ENCODE measurements at places on chromosomes 1 and 21.

DNA sequence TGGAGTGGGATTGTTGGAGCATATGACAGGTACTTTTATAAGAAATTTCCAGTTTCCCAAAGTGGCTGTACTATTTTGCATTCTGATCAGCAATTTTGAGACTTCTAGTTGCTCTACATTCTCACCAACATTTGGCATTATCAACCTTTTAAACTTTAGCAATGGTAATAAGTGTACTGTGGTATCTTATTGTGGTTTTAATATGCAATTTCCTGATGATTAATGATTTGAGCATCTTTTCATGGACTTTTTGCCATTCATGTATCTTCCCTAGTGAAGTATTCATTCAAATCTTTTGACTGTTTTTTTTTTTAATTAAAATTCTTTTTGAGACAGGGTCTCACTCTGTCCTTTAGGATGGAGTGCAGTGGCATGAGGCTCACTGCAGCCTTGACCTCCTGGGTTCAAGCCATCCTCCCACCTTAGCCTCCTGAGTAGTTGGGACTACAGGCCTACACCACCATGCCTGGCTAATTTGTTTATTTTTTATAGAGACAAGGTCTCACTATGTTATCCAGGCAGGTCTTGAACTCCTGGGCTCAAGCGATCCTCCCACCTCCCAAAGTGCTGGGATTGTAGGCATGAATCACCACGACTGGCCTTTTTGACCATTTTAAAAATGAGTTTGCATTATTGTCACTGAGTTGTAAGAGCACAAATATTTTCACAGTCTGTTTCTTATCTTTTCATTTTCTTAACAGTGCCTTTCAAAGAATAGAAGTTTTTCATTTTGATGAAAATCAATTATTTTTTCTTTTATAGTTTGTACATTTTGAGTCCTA, 7.8 kb upstream of the SLC6A9 start:
- DNase-seq: peak; percentile 38

DNA sequence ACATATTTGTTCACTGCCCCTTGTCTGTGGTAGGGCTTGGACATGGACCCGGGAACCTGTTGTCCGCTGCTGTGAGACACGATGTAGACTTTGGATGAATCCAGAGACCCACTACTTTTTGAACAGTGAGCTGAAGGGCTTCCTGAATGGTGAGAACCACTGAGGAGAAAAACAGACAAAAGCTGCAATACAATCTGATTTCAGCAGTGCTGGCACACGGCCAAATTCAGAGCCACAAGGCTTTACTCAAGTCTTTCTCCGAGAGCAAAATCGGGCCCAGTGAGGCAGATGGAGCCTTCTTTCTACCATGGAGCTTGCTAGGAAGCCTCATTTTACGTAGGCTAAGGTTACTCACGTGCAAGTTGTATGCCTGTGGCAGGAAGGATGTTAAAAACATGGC, 197.6 kb downstream of the SIPA1L2 start:
- no peak for DNase-seq

GRCh38 chr1:228465571-228466146, 21.5 kb upstream of the RNF187 start:
- DNase-seq: no peak

DNA sequence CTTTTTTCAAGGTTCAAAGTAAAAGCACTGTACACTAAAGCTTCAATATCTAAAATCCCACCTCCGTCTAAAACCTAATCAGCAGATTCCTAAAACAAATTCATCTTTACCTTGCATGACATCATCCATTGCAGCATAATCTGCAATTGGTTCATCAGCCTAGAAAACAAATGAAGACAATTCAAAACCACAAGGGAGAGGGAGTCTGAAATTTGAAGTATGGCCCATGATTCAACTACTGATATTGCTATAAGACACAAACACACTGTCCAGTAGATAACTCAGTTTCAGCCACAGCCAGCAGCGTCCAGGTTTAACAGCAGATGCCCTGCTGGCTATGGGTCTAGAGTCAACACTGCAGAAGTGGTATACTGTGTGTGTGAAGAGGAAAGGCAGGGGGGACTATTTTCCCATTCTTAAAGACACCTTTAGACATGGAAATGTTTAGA, 17.9 kb upstream of the RAP1GAP start:
- no peak for DNase-seq

GRCh38 chr1:172818841-172819527, 160.1 kb downstream of the FASLG start:
- DNase-seq: no peak

DNA sequence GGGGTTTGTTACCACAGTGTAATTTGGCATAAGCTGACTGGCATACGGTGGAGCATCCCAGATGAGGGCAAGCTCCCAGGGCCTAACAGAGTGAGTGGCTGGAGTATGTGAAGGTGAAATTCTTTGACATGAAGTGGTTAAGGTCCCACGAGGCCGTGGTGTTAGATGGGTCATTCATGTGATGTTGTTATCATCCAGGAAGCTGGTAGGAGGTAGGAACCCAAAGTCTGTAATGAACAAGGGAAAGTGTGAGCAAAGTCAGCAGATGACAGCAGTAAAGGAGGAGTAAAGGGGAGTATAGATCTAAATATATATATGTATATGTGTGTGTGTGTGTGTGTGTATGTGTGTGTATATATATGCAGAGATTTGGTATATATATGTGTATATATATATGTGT, 47.6 kb downstream of the MDM4 start:
- DNase-seq: no peak

- DNase-seq: no peak
These were observed 21.7 kb downstream of the LHX4 start for GRCh38 chr1:180251526-180252305.

- DNase-seq: no peak
These were observed 224.4 kb downstream of the PTPRU start for GRCh38 chr1:29460694-29461093.

GRCh38 chr21:31299291-31300147, 44.5 kb downstream of the TIAM1 start:
- DNase-seq: no peak

DNA sequence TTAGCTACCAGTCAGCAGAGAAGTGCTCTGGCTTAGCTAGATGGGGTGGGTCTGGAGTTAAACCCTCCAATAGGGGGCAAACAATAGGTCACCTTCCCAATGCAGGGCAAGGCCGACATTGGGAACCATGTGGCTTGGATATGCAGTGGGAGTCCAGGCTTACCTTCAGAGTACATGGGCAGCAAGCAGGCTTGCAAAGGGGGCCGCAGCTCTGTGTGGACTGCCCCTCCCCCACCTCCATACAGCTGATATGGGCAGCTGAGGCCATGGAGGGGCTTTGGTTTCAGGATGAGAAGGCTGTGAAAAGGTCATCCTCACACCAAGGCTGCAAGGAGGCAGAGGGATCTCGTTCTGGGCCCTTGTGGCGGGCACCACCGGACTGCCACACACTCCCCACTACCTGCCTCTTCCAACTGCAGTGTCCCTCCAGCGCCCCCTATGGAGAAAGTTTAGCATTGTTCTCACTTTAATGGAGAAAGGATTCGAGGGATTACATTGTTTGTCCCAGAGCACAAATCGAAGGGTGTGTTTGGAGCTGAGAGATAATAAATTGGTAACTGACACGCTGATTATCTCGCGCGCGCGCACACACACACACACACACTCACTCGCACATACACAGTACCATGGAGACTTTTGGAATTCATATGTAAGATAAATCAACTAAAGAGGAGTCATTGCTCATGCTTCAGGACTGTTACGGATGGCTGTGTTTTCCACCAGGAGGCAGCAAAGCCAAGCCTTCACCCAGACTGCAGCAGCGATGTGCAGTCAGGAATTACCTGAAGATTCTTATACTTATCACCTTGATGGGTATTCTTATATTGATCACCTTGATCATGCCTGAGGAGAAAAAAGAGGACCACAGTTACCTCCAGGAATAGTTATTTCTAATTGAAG, 7.0 kb upstream of the SMCP start:
- DNase-seq: peak; percentile 41

DNA sequence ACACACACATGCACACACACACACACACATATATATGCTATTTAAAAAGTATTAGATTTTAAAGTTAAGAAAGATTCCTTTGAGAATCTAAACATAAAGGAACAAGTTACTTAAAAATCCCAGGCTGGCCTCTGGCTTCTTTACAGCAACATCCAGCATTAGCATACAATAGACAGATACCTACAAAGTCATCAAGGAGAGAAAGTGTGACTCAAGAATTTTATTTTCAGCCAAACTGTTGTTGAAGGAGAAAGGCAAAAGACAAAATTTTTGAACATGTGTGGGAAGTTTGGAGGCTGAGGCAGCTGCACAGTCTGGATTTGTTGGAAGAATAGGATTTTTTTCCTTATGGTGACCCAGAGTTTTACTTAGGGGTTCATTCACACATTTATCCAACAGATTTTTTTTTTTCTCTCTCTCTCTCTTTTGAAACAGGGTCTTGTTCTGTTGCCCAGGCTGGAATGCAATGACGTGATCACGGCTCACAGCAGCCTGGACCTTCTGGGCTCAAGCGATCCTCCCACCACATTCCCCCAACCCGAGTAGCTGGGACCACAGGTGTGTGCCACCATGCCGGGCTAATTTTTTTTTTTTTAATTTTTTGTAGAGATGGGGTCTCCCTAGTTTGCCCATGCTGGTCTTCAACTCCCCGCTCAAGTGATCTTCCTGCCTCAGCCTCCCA, 24.0 kb upstream of the SPOCD1 start:
- DNase-seq: no peak

DNA sequence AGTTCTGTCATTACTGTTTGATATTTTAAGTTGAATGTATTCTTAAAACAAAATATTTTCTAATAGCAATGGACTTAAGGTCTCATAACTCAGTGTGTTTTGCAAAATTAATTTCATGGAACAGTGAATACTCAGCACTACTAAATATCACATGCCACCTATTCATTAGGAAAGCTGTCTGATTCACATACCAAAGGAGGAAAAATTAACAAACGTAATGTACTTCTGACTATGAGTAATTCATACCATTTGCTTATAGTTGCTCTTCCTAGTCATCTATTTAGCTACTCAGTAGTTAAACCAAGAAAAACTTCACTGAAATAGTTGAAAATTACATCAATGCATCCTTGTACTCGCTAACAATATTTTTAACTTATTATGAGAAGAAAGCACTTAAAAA, 35.2 kb downstream of the TP53BP2 start:
- no peak for DNase-seq

- DNase-seq: no peak
These were observed 14.4 kb upstream of the EVA1B start for GRCh38 chr1:36337830-36338229.

DNA sequence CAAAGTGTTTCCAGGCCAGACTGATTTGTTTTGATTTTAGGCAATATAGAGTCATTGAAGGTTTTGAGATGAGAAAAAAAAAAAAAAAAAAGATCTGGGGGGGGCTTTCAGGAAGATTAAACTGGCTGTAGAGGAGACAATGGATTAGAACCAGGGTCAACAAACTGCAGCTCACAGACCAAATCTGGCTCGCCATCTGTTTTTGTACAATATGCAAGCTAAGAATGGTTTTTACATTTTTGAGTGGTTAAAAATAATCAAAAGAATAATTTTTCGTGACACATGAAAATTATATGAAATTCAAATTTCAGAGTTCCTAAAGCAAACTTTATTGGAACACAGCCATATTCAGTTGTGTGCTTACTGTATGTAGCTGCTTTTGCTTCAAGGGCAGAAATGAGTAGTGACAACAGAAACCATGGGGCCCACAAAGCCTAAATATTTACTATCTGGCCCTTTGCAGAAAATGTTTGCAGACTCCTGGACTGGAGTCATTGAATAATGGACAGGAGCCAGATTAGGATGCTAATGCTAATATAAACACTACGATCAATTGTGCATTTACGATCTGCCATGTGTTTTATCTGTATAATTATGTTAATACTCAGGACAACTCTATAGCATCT, 375.7 kb upstream of the DAB1 start:
- DNase-seq: no peak

DNA sequence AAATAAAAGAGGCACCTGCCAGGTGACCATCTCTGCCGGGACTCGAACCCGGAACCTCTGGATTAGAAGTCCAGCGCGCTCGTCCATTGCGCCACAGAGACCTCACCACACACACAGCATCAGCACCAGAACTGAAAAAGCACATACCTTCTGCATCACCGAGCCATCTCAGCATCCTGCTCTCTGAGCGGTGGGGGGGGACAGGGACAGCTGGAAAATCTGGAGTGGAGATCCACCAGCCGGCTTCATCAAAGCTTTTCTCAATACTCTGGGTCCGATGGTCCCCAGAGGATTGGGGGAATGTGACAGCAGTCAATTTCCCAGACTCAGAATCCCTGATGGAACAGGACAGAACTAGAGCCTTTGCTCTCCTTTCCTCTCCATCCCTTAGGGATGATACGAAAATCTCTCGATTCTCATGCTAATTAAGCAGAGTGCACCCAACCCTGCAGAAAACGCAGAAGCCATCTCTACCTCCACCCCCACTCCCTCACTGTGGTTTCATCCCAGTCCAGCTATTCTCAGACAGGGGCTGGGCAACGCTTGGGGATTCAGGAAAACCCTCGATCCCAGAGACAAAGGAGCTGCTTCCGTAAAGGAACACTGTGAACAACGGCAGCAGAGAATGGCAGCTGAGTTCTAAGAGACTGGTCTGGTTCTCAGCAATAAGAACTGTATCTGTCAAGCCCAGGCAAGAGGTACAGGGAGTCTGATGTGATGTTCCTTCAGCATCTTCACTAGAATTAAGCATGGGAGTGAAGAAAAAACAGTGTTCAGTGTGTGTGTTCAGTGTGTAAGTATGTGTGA, 29.6 kb upstream of the CADM3 start:
- peak; percentile 37 for DNase-seq

DNA sequence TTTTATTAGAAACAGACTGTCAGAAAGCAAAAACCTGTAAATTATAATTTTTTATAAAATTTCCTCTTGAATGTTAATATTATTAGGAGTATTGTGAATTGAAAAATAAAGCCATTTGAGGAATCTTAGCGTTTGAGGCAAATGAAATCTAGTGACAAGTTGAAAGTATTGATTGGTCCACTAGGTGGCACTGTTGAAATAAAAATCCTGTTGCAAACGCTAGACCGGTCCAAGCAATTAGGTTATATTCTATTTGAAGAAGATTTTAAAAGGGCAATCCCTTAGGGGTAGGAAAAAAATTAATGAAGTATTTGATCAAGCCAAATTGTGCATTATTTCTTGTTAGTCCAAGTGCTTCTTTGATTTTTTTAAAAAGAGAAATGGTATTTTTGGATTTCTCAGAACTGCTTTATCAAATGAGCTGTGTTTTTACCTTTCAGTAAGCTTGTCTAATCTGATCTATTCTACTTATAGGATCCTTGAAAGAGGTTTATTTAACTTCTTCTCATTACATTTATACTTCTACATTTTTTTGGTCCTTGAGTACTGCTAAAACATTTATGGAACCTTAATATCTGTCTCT, 57.7 kb downstream of the ATG4C start:
- peak; percentile 70 for DNase-seq

GRCh38 chr1:219573960-219574359, 38.9 kb downstream of the ZC3H11B start:
- DNase-seq: no peak
